ENCODE measurements at places on chromosomes 3 and 15.

DNA sequence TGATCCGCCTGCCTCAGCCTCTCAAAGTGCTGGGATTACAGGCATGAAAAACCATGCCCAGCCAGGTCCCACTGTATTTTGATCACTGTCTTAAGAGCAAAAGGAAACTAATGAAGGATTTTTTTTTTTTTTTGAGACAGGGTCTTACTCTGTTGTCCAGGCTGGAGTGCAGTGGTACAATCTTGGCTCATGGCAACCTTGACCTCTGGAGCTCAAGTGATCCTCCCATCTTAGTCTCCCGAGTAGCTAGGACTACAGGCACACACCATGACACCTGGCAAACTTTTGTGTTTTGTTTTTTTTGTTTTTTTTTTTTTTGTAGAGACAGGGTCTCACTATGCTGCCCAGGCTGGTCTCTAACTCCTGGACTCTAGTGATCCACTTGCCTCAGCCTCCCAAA, 6.4 kb downstream of the EMC3 start:
- no peaks in the 10 kb centered on the region for H3K4me1 ChIP-seq
- H3K4me3 ChIP-seq = no peak overlapping the region
- no peak overlapping the region for H3K27ac ChIP-seq
- no peaks in the 10 kb centered on the region for H3K27me3 ChIP-seq
- DNase-seq = no peak

DNA sequence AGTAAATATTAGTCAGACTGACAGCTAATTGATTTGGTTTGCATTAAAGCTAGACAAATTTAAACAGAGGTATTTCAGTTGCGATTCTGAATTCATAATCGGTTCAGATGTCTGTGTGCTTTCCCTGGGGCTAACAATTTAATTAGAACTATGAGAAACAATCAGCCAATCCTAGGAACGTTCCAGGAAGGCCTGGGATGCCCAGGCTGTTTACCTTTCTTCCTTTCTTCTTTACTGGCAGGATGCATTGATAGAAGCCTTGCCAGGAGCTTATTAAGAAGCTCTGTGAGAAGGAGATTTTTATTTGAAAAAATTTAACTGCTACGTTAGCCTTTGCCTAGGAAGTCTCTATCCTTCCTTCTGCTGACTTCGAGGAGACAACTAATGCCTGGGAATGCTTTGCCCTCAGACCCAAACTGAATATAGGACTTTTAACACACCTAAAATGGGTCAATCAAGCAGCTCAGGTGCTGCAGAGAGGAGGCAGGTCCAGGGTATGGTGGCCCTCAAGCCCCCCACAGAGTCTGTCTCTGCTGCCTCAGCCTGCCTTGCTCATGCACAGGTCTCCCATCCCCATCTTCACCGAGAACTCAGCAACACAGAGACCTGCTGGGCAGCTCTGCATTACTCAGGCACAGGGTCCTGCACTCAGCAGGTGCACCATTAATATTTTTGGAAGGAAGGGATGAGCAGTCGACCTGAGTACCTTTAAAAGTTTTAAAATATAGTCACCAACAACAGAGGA, 48.5 kb downstream of the PCSK6 start:
- H3K36me3 ChIP-seq = no peaks in the 10 kb centered on the region
- no peaks in the 10 kb centered on the region for H3K27me3 ChIP-seq
- DNase-seq = no peak
- H3K4me3 ChIP-seq = no peak overlapping the region
- peaks cover 8% of the 10 kb centered on the region for H3K4me1 ChIP-seq

DNA sequence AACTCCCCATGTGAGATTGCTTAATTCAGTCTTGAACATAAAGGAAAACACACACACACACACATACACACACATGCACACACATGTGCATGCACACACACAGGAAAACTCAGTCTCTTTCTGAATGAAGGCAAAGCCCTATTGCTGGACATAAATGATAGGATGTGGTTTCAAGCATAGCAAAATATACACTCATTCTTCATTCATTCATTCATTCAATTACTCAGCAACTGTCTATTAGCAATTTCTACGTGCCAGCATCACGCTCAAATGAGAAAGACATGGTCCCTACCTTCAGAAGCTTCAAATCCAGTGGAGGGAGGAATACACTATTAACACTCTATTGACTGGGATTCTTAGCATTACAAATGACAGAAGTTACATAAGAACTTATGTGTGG, 41.8 kb upstream of the UBE2E2 start:
- no peaks in the 10 kb centered on the region for H3K27me3 ChIP-seq
- H3K36me3 ChIP-seq = no peaks in the 10 kb centered on the region
- H3K27ac ChIP-seq = no peak overlapping the region
- no peak for DNase-seq

DNA sequence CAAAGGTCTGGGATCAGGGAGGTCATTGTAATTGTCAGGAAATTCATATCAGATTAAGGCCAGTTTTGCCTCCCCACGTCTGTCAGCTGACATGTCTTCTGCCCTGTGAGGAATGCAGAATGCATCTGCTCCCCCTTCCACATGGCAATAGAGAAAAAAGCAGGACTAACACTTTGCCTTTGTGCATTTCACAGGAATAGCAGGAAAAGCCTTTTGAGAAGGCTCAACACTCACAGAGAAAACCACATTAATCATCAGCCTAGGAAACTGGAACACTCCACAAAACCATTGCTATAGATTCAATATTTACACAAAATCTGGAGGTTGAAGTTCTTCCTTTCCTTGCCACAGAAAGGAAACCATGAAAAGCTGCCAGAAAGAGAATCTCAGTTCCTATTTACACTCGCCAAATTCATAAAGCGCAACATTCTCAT, 165.2 kb upstream of the HES1 start:
- no peaks in the 10 kb centered on the region for H3K27me3 ChIP-seq
- H3K27ac ChIP-seq = no peak overlapping the region
- no peak for DNase-seq
- no peaks in the 10 kb centered on the region for H3K36me3 ChIP-seq
- peaks cover 53% of the 10 kb centered on the region for H3K4me1 ChIP-seq
- H3K4me3 ChIP-seq = no peak overlapping the region

DNA sequence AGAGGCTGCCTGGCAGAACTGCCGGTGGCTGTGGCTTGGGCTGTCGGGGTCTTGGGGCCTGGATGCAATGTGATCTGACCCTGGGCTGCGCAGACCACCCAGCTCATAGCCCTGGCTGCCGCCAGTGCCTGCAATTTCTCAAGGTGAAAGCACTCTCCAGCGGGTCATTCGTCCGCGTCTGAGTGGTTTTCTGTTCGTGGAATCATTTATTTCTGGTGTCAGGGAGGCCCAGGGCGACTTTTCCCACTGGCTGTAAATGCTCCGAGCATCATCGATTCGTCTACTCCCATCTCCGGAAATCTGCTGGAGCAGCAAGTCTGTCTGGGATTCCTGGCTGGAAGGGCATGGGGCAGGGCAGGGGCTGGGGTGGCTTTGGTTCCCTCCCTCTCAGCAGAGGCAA, 40.6 kb upstream of the ADPGK start:
- H3K27ac ChIP-seq = no peak overlapping the region
- DNase-seq = no peak
- no peak overlapping the region for H3K4me3 ChIP-seq
- H3K4me1 ChIP-seq = peaks cover 10% of the 10 kb centered on the region

DNA sequence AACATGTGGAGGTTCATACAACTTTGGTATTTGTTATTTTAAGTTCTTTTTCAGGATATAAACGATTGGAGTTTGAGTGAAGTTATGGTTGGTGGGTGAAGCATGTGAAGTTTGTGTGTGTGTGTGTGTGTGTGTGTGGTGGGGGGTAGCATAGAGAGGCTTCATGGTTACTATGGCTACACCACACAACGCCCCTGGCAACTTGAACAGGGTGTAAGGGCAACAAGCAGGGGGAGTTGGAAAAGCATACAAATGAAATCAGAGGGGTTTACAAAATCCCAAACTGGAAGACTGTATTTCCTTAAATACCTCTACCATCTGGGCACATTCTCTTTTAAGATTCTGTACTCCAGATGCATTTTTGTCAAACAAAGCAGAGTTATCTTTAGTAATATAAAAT, 207.5 kb downstream of the SV2B start:
- H3K4me1 ChIP-seq = no peaks in the 10 kb centered on the region
- H3K4me3 ChIP-seq = no peak overlapping the region

- no peaks in the 10 kb centered on the region for H3K36me3 ChIP-seq
- no peak overlapping the region for H3K4me3 ChIP-seq
- DNase-seq = no peak
- H3K4me1 ChIP-seq = no peaks in the 10 kb centered on the region
- H3K27me3 ChIP-seq = no peaks in the 10 kb centered on the region
These were observed 33.0 kb upstream of the SLC12A8 start for GRCh38 chr3:125245521-125245920.

GRCh38 chr15:66411190-66411589, 24.5 kb downstream of the MAP2K1 start:
- no peak for DNase-seq
- no peaks in the 10 kb centered on the region for H3K27me3 ChIP-seq
- H3K27ac ChIP-seq = no peak overlapping the region
- H3K36me3 ChIP-seq = no peaks in the 10 kb centered on the region
- H3K4me3 ChIP-seq = no peak overlapping the region

DNA sequence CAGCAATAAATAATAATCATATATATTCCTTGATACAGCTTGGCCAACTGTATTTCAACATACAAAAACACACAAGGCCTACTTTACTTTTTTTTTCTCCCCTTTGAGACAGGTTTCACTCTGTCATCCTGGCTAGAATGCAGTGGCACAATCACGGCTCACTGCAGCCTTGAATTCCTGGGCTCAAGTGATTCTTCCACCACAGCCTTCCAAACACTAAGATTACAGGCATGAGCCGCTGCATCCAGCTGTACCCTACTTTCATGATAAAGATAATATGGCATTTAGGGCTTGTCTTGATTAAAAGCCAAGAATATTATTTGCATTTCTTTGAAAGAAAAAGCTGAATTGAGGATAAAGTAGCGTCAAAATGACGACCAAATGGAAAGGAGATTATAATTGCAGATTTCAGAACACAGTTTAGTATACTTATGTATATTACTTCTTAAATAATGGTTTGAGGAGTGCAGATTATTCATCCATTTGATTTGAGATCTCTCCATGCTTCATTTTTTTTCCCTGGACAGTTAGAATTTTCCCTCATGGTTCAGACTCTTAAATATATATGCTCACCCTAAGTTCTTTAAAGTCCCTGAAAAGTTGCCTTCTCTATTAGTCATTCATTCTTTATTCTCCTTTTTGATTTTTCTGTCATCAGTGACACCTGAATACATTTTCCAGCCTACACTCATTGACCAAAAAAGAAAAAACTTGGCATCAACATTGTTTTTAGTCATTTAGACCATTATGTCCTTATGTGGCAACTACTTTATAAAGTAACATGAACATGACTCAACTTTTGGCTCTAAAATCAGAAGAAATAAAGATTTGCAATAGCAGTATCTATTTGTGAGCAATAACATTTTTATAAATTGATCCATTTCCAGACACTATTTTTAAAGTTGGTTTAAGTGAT, 48.5 kb upstream of the MLF1 start:
- H3K4me3 ChIP-seq = no peak overlapping the region
- no peaks in the 10 kb centered on the region for H3K27me3 ChIP-seq
- H3K4me1 ChIP-seq = no peaks in the 10 kb centered on the region
- no peak for DNase-seq

DNA sequence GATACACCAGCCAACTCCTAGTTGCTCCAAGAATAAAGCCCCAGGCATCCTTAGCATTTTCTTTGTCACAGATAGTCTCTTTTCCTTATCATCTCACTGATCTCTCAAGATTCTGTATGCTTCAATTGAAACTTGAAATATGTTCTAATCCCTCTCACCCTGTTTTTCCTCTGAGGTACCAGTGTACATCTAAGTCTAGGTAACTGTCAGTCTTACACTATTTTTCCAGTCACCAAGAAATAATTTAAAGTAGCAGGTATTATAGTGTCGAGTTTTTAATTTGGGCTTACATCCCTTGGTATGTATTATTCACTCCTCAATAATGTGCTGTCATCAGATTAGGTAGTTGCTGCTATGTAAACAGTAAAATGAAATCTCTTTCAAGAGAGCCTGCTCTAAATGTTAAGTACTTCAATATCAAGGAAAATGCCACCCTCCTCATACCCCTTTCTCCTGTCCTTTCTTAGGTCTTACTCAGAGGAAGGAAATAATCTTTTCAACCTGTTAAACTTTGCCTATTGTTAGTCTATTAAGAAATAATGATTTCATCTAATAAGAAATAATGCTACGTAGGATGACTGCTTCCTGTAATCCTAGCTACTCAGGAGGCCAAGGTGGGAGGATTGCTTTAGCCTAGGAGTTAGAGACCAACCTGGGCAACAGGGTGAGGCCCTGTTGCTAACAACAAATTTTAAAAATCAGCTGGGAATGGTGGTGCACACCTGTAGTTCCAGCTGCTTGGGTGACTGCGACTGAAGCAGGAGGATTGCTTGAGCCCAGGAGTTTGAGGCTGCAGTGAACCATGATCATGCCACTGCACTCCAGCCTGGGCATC, 39.8 kb downstream of the TSC22D2 start:
- no peak overlapping the region for H3K27ac ChIP-seq
- no peaks in the 10 kb centered on the region for H3K36me3 ChIP-seq
- H3K4me1 ChIP-seq = no peaks in the 10 kb centered on the region
- no peak overlapping the region for H3K4me3 ChIP-seq
- DNase-seq = no peak
- no peaks in the 10 kb centered on the region for H3K27me3 ChIP-seq

DNA sequence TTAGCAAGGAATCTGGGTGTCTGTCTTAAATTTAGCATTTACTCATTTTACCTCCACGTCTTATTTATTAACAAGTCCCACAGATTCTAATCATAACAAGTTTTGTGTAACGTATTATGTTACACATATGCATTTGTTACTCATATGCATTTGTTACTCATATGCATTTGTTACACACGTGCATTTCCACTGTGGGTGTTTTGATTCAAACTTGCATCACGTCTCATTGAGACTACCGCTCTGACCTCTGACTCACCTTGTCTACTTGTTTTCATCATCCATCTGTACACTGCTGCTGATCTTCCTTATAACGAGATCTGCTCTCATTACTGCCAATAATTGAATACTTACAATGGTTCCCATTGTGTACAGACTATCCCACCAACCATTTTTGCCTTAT, 1141.4 kb downstream of the TBL1XR1 start:
- H3K27me3 ChIP-seq = no peaks in the 10 kb centered on the region
- no peak overlapping the region for H3K27ac ChIP-seq
- no peak for DNase-seq
- no peaks in the 10 kb centered on the region for H3K4me1 ChIP-seq
- no peak overlapping the region for H3K4me3 ChIP-seq

DNA sequence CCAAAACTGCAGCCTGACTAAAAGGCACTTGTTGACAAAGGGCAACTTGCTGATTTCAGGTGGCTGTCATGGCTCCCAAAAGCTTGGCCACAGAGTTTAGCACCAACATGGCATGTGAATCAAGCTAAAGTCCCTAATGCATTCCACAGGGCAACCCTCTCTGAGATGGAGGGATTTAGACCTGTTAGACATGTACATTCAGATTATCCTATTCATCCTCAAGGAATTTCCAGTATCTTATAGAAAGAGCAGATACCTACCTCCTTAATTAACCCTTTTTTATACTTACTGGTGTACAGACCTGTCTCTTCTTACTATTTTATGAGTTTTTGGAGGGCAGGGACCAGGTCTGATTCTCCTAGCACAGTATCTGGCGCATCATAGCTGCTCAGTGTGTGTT, 31.3 kb downstream of the ACP3 start:
- no peaks in the 10 kb centered on the region for H3K27me3 ChIP-seq
- no peak for DNase-seq

Data from neural progenitor cell (in vitro differentiated cells).